ENCODE measurements at places on chromosomes 1 and 21.

GRCh38 chr21:42426424-42426823 is 22.7 kb downstream of the UBASH3A start:
- no peak for DNase-seq

- DNase-seq: no peak
These were observed 24.6 kb downstream of the COA7 start for GRCh38 chr1:52673513-52673912.

GRCh38 chr1:152036267-152037216 is at the start of gene S100A11:
TSS of gene S100A11 (minus strand) at chr1:152037004. CDS start at chr1:152036915, 89 bp downstream.
- DNase-seq: peak; percentile 84

DNA sequence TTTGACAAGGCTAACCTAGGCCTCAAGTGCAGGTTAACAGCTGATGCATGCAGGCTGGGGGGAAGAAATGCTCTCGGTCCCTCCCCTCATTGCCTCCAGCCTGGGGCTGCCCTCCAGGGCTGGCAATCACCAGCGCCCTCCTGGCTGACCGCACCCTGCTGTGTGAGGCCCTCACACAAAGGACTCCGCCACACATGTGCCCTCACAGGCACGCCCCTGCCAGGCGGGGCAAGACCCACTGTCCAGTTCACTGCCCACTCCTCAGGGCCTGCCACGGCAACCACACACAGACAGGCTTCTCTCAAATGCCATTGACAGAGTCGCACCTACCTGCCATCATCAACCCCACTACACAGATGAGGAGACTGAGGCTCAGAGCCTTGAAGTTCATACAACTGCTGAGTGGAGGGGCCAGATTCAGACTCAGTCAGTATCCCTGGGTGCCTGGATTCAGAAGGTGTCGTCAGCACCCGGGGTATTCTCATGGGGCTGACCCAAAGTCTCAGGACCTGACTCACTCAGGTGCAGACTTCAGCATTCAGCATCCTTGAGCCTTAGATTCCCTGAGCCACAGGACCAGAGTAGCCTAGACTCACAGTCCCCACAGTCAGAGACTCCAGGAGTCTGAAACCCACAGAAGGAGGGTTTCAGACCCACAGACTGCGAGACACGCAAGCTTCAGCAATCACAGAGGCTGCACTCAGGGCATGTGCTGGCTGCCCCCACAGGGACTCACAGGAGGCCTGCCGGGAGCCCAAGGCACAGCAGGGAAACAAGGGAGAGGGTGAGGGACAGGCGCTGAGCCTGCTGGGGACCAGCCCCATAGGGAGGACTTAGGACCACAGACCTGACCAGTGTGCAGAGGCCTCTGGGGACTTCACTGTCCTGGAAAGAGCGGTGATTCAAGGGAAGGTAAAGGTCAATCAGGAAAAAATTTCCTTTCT is 458.0 kb downstream of the MATN1 start:
- no peak for DNase-seq

GRCh38 chr1:58592522-58593134 is 15.6 kb upstream of the TACSTD2 start:
- peak; percentile 98 for DNase-seq

DNA sequence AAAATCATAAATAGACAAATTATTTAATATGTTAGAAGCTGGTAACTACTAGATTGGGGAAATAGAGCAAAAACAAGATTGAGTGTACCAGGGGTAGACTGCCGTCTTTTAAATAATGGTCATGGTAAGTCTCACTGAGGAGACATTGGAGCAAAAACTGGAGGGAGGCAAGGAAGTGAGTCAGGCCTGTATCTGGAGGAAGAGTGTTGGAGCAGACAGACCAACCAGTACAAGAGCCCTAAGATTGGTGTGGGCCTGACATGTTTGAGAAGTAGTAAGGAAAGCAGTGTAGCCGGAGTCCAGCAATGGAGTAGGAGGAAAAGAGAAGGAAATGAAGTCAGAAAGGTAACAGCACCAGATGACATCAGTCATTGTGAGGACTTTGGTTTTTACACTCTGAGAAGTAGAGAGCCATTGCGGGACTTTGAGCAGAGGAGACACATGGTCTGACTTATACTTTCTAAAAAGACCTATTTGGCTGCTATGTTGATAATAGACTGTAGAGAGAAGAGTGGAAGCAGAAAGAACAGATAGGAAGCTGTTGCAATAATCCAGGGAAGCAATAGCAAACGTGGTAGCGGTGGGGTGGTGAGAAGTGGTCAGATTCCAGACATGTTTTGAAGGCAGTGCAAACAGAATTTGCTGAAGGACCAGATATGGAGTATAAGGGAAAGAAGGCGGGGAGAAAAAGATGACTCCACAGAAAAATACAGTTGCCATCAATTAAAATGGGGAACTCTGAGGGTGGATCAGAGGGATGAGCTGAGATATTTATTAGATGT is 44.7 kb upstream of the GJA5 start:
- DNase-seq: no peak

GRCh38 chr1:174913225-174913903 is 86.4 kb upstream of the CACYBP start:
- no peak for DNase-seq

GRCh38 chr1:91712393-91712792 is 173.6 kb downstream of the TGFBR3 start:
- no peak for DNase-seq

GRCh38 chr1:165109013-165109412 is 247.5 kb downstream of the LMX1A start:
- DNase-seq: no peak

- DNase-seq: no peak
These were observed 11.9 kb upstream of the RXRG start for GRCh38 chr1:165456861-165457260.

- no peak for DNase-seq
These were observed 62.8 kb downstream of the IRF2BP2 start for GRCh38 chr1:234546890-234547788.

GRCh38 chr1:172394141-172394751 is 26.2 kb upstream of the C1orf105 start:
- no peak for DNase-seq

DNA sequence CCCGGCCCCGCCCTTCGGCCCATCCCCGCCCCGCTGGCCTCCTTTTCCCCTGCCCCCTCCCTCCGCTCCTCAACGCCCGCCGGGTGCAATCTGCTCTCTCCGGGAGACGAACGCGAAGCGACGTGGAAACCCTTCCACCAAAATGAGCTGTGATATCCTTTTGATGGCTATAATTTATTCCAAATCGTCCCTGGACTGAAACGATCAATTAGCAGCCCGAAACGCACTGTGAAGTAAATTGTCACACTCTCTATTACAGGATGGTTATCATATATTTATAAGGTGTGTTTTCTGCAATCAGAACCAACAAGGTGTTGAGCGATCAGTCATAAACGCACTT is 134.6 kb upstream of the BARHL2 start:
- DNase-seq: no peak

- peak; percentile 80 for DNase-seq
These were observed 8.0 kb upstream of the SFN start for GRCh38 chr1:26854906-26855305.

- no peak for DNase-seq
These were observed 382 bp downstream of the TRMT1L start for GRCh38 chr1:185156288-185156853.

GRCh38 chr1:209318181-209319056 is 265.1 kb upstream of the CAMK1G start:
- DNase-seq: peak; percentile 73

DNA sequence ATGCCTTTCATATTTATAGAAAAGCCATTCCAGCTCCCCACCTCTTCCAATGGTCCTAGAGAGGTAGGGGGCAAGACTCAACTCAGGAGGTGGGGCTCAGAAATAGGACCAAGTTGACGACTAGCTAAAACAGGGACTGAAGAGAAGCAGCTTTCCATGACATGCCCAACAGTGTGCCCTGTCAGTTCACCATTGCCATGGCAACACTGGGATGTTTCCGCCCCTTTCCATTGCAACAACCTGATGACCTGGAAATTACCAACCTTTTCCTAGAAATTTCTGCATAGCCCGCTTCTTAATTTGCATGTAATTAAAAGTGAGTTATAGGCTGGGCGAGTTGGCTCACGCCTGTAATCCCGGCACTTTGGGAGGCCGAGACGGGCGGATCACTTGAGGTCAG is 22.4 kb upstream of the INTS3 start:
- DNase-seq: no peak

GRCh38 chr1:246629030-246629429 is 62.8 kb downstream of the CNST start:
- DNase-seq: no peak

DNA sequence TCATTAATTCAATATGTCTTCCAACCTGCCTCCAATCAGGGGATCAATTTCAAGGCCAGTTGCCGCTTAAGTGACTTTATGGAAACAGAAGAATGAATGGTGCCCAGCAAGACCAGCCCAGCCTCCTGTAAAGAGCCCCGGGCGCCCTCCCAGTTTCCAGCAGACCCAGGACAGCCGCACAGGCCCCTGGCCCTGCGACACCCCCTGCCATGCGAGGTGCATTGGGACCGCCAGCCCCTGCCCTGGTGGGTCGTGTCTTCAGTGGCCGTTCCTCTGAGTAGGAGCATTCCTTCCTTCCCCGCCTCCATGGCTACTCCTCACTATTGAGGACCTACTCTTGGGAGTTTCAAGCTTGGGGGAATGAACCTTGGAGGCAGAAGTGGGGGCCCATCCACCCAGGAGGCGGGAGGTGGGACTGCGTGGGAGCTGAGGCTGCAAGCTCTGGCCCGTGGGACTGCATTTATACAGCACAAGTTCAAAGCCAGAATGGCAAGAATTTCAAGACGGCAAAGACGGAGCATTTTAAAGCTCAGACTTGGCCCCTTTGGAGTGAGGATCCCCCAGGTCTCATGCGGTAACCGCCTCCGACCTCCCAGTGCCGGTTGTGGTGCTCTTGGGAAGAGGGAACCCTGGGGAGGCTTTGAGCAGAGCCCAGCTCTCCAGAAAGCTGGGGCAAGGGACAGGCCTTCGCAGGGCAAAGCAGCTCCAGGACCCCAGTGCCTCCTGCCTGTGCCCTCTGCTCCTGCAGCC is 73.1 kb upstream of the ACTRT2 start:
- DNase-seq: no peak

GRCh38 chr1:201309416-201309815 is 26.1 kb downstream of the PKP1 start:
- DNase-seq: peak; percentile 83

GRCh38 chr21:37338671-37339551 is 27.7 kb upstream of the DYRK1A start:
- peak; percentile 95 for DNase-seq

DNA sequence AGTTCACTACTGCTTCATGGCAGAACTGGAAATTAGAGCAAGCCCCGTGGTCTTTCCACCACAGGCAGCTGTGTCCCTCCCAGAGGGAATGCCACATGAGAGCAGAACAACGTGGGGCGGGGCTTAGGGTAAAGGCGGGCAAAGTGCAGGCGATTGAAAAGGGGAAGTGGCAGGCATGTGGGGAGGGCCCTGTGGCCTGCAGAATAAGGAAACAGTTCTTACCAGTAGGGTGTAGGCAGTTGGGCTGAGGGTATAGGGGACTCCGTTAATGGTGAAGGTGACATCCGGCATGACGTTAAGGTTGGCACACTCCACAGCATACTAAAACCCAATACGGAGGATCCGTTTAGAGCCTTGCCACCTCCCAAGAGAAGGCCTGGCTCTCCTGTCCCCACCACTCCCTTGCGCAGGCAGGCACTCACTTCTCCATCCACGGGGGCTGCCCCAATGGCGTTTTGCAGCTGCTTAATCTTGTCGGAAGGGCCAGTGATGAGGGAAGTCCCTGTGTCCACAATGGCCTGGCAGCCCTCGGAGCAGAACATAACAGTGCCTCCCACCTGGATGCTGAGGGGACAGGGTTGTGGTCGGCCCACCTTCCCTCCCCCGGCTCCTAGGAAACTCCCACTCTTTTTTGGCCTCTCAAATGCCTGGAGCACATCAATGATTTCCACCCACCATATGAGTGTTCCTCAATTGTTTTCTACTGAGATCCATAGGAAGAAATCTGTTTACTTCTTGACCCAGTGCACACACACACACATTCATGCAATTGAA is 9.1 kb upstream of the RAB7B start:
- no peak for DNase-seq

- DNase-seq: peak; percentile 8
These were observed 324.3 kb downstream of the TGFB2 start for GRCh38 chr1:218669431-218669830.

DNA sequence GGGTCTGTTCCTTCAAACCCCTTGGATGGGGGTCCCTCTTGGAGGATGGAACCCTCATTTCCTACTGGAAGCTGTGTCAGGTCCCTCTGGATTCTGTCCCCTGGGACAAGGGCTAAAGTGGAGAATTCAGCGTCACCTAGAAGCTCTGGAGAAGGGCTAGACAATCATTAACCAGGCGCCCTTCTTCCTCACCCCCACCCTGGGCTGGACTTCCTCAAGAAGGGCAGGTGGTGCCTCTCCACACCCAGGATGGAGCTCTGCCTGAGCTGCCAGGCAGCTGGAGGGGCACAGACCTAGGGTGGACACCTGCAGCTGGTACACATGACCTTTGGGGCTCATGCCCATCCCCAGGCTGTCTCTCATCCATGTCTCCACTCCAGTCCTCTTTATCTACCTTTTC is 3.6 kb downstream of the CELF3 start:
- DNase-seq: no peak

DNA sequence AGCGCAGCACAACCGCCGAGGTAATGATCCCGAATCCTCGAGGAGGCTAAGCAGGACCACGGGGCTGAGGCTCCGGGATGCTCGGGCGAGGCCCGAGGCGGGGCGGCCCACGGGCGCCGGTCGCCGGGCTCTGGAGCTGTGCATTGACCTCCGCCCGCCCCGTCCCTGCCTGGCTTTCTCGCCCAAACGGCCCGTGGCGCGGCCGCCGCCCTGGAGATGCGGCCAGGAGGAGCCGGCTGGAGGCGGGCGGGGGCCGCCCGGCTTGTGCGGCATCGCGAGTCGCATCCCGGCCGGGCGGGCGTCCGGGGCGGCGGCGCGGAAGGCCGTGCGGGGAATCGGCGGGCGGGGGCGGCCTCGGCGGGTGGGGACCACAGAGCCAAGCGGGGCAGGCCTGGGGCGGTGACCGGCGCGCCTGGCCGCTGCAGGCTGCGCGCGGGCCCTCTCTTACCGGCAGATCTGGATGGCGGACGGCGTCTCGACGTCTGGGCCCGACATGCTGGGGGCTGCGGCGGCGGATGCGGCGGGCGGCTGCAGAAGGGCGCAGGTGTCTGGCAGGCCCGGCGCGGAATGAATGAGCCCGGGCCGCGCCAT is 663 bp downstream of the ACOT7 start:
- no peak for DNase-seq

- no peak for DNase-seq
These were observed 15.0 kb downstream of the HLX start for GRCh38 chr1:220894025-220894923.

- DNase-seq: no peak
These were observed 53.9 kb downstream of the SYDE2 start for GRCh38 chr1:85146972-85147359.
